ENCODE measurements at places on chromosomes 7 and 10. TPM values are rescaled to one million over a fixed set of nuclear protein-coding genes. Genes with fewer than 3 reads are reported as not detected.

DNA sequence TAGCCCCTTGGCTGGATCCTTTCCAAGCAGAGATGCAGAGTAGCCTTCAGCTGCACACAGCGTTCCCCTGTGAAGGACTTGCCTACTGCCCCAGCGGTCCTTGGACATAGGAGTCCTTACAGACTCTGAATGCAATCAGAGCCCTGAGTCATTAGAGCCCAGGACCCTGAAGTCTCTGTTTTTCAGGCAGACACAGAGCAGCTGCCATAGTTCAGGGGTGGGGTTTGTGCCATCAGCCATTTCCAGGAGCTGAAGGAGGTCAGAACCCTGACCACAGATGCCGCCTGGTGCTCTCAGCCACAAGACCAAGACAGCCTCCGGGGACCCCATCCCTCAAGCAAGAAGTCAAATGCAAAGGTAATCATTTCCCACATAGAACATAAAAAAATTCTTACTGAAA lies 32.8 kb upstream of the WDFY4 start:
- no peak for DNase-seq

- DNase-seq: no peak
These were observed 19.8 kb downstream of the STAMBPL1 start for GRCh38 chr10:88899886-88900285.

- no peak for DNase-seq
These were observed 2.0 kb downstream of the STAMBPL1 start for GRCh38 chr10:88881922-88882645.

- peak; percentile 43 for DNase-seq
These were observed 302.6 kb upstream of the MYO3A start for GRCh38 chr10:25631471-25631870.

DNA sequence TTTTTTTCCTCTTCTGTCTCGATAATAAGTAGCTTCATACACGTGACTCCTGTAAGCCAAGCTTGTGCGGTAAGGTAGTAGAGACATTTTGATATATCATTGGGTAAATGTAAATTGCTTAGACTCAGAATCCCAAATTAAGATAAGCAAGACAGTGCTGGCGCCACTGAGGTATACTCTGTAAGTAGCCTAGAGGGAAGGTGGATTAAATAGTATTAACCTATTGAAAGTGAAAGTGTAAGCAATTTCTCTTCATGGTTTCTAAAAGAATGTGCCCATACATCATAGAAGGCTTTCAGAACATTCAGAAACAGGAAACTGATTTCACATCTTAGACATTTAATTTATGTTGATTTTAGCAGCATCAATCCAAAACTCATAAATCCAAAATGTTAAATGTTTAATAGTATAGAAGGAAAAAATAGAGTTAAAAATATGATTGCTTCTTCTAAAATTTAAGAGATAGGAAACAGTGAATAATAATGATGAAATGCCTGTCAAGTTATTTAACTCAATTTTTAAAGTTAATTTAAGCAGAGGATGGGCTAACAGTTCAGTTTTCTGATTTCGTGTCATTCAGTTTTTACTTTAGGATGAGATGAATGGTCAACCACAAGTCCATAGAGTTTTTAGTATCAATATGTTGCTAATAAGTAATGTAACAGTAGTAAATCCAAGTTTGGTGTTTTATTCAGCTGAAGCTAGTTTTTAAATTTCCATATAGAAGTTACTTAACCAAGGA lies 36.8 kb downstream of the LRRC72 start:
- peak; percentile 8 for DNase-seq

Gene CYP26C1
- 0.06 TPM for total RNA-seq

Gene CCDC146
- 13.6 TPM for total RNA-seq

DNA sequence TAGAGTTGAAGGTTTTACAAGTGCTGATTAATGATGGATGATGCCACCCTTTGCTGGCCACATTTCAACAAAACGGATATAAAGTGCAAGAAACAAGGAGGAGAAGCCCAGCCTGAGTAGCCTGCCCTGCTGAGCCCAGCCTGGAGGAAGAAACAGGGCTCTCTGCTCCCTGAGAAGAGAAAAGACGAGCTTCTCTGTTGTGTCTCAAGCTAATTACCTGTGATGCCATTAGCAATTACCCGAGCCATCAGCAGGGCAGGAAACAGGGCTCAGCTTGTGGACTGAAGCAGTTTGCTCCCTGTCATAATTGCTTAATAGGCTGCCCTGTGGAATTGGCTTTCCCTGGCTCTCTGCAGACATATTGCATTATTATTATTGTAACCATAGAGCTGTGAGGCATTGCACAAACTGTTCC lies 709.3 kb upstream of the AUTS2 start:
- no peak for DNase-seq

GRCh38 chr7:113976508-113976907 lies 57.7 kb upstream of the PPP1R3A start:
- DNase-seq: no peak

GRCh38 chr7:40115936-40116335 lies 18.5 kb downstream of the MPLKIP start:
- no peak for DNase-seq

GRCh38 chr7:50274361-50274760 lies 30.2 kb upstream of the IKZF1 start:
- DNase-seq: no peak

GRCh38 chr10:78981257-78981969 lies 87.4 kb upstream of the ZMIZ1 start:
- no peak for DNase-seq

DNA sequence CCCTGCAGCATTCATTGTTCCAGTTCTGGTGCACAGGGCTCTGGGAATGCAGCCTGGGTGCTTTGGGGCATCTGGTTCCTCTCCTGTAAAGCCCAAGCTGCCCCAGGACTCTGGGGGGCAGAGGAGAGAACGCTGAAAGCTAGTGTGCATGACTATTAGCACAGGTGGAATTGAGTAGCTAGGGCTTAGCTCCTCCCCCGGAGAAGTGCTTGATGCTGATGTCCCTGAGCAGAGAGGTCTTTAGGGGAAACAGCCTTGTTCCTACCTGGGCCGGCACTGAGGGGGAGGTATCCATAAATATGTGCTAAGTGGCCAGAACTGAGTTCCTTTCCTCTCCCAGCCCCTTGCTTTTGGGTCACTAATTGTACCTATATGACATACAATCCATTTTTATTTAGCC lies 3.9 kb downstream of the ADCY1 start:
- no peak for DNase-seq

Gene SFTPA1
- total RNA-seq: not detected
